GDM1 (cell line): ENCODE measurements at places on chromosomes 5 and 9.

DNA sequence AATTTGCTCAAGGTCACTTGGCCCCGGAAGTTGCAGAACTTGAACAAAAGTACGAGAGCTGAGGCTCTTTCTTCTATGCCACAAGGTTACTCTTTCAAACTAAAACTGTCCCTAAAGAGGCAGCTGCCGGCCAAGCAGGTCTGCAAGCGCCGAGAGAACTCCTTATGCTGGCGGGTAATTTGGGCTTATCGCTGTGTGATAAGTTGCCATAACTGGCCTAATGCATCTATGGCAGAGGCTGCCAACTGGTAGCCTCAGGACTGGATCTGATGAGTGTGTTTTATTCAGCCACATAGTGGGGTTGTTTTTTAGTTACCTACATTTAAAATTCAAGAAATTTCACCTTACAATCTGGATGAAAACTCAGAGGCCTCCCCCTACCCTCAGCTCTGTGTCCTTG is 68.1 kb upstream of the SPOCK1 start:
- DNase-seq, result no peak

- no peak for DNase-seq
Observed at GRCh38 chr9:113479174-113479621, 15.7 kb downstream of the RGS3 start.

GRCh38 chr5:118557251-118557661 is 431.1 kb downstream of the DTWD2 start:
- DNase-seq, result no peak

- DNase-seq, result no peak
Observed at GRCh38 chr5:150595466-150596031, 44.9 kb upstream of the SYNPO start.

DNA sequence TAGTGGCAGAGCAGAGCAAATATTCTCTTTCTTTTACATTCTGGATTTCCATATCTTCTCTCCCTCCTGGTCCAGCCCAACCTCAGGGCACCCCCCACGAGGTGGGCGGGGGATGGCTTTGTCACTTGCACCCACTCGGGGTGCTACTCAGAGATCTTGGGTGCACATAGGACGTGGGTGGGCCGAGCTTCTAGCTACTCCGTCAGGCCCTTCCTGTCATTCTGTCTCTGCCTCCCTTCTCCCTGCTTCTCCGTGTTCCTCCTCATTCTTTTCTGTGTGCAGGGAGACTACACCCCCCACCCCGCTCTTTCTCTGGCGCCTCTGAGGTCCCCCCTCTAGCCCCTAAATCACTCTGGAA is 19.5 kb downstream of the PCDHGC5 start:
- DNase-seq, result no peak

GRCh38 chr5:94562327-94562971 is 56.0 kb downstream of the KIAA0825 start:
- DNase-seq, result no peak

GRCh38 chr9:90141723-90142122 is 500.9 kb downstream of the DIRAS2 start:
- no peak for DNase-seq

DNA sequence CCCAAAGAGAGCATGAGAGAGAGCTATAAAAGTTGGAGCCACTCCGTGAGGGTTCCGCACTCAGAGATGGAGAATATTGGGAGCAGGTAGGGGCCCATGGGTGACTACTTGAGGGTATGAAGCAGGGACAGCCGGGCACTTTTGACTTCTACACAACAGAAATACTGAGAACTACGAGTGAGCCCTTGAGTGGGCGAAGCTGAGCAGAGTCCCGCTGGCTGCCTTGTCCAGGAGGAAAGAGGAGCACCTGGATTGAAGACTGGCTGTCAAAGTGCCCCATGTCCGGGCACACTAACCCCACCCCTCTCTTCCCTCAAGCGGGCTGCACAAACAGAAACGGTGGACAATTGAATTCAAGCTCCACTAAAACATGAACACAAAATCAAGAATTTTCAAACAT is 33.6 kb downstream of the FYB1 start:
- no peak for DNase-seq

GRCh38 chr5:14185326-14186058 is 42.4 kb downstream of the TRIO start:
- DNase-seq, result no peak

- no peak for DNase-seq
Observed at GRCh38 chr5:138386290-138386689, 33.8 kb downstream of the KDM3B start.

- DNase-seq, result no peak
Observed at GRCh38 chr5:123297866-123298265, 125.3 kb downstream of the CEP120 start.

DNA sequence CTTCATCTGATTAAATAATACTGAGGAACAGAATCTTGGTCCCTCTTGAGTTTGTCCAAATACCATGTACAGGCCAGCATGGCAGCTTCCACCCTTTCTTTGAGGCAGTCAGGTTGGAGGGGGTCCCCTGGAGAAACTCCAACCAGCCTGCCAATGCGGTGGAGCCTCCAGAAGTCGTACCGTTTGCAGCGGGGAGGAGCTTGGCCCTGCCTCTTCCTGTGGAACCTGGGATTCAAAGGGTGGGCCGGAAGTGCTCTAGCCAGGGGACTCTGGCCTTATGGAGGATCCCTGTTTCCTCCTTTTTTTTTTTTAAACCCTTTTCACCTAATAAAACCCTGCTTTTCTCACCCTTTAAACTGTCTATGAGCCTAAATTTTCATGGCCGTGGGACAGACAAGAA is 216.3 kb upstream of the ZNF608 start:
- no peak for DNase-seq
